ENCODE measurements at places on chromosomes 7 and 10. TPM values are rescaled to one million over a fixed set of nuclear protein-coding genes. Genes with fewer than 3 reads are reported as not detected.

Gene NAT16
- total RNA-seq, result 0.27 TPM

Gene MSS51
- total RNA-seq, result 3.6 TPM

Gene RSPH10B
- 1.3 TPM for total RNA-seq

Gene SFRP4
- 4.7 TPM for total RNA-seq

DNA sequence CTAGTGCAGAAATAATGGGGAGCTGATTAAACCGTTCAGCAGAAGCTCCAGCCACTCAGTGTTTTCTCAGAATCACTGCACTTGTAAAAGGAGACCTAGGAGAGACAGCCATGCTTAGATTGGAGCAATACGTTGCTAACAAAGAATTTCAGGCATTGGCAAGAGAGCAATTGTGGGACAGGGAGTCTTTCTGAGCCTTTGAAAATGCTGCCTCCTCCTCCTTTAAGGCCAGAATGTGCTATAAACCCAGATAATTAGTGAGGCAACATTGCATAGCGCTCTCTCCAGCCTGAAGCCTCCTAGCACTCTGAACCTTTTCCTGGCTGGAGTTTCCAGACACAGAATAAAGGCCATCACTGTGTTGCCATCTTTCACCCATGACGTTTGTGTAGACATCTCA lies 18.5 kb upstream of the PTPRN2 start:
- DNase-seq, result peak; percentile 34

DNA sequence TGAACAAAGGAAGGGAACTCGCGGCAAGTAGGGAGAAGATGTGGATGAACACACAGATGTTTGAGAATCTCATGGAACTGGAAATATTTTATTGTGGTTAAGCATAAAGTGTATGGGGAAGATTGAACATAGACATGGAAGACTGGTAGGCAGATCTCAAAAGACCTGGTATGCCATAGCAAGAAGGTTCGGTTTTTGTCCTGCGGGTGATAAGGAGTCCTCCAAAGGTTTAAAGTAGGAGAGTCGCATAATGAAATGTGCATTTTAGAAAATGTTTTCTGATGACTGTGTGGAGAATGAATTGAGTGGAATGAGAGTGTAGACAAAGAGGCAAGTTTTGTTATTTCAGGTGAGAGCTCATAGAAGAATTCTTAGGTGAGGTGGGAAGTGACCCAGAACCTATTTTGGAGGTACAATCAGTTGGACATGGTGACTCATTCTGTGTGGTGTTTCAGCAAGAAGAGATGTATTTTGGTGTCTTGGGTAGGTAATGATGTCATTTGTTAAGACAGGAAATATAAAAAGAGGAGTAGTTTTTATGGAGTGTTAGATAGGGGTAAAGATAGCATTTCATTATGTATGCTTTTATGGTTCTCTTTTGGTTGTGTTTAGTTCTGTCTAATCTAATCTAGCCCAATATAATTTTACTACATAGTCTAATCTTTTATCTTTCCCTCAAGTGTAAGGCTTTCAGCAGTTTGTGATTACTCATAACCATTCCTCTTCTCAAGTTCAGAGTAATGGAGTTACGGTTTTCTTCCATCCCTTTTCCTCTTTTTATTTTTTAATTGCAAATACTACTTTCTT lies 239.2 kb downstream of the EXOC4 start:
- no peak for DNase-seq

GRCh38 chr10:28300027-28300426 lies 2.8 kb downstream of the MPP7 start:
- no peak for DNase-seq

DNA sequence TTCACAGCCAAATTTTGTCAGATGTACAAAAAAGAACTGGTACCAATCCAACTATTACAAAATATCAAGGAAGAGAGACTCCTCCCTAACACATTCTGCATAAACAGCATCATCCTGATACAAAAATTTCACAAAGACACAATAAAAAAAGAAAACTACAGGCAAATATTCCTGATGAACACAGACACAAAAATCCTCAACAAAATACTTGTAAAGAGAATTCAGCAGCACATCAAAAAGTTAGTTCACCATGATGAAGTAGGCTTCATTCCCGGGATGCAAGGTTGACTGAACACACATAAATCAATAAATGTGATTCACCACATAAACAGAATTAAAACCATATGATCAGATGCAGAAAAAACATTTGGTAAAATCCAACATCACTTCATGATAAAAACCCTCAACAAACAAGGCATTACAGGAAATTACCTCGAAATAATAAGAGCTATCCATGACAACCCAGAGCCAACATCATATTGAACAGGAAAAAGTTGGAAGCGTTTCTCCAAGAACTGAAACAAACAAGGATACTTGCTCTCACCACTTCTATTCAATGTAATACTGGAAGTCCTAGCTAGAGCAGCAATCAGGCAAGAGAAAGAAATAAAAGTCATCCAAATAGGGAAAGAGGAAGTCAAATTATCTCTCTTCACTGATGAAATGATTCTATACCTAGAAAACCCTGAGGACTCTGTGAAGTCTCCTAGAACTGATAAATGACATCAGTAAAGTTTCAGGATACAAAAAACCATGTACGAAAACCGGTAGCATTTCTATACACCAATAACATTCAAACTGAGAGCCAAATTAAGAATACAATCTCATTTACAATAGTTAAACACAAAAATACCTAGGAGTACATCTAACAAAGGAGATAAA lies 223.1 kb downstream of the REEP3 start:
- DNase-seq, result no peak

GRCh38 chr10:5534051-5534821 lies 9.5 kb downstream of the CALML3 start:
- no peak for DNase-seq

DNA sequence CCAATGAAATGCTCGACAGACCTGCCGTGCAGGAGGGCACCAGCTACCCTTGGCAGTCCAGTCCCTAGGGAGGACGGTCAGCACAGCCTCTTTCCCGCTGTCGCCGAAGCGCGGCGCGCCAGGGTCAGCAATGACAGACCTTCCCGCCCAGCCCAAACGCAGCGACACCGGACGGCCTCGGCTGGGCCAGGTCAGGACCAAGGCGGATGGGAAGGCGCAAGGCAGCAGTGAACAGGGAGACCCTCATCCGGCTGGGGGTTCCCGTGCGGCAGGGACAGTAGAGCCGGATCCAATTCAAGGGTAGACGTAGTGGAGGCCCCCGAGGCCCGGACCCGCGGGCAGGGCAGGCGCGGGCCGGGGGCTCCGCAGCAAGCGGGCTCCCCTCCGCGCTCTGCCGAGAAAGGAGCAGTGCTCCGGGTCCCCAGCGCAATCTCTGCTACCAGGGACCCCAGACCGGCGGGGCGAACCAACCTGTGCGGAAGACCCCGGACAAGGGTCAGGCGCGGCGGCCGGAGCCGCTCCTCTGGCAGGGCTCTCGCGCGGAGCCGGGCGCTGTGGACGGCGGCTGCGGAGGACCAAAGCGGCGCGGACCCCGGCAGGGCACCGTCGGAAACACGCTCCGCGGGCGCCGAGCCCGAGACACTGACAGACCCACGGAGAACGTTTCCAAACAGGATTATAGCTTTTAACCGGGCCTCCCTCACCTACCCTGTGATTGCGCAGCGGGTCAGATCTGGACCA lies at the start of gene SEC31B:
Gene SEC31B (minus strand): TSS at position 551 of the 741 bp plus-strand sequence. CDS start 2,909 bp downstream, outside the sequence.
- DNase-seq, result no peak

GRCh38 chr10:9608602-9609001 lies 1409.1 kb upstream of the CELF2 start:
- peak; percentile 50 for DNase-seq

DNA sequence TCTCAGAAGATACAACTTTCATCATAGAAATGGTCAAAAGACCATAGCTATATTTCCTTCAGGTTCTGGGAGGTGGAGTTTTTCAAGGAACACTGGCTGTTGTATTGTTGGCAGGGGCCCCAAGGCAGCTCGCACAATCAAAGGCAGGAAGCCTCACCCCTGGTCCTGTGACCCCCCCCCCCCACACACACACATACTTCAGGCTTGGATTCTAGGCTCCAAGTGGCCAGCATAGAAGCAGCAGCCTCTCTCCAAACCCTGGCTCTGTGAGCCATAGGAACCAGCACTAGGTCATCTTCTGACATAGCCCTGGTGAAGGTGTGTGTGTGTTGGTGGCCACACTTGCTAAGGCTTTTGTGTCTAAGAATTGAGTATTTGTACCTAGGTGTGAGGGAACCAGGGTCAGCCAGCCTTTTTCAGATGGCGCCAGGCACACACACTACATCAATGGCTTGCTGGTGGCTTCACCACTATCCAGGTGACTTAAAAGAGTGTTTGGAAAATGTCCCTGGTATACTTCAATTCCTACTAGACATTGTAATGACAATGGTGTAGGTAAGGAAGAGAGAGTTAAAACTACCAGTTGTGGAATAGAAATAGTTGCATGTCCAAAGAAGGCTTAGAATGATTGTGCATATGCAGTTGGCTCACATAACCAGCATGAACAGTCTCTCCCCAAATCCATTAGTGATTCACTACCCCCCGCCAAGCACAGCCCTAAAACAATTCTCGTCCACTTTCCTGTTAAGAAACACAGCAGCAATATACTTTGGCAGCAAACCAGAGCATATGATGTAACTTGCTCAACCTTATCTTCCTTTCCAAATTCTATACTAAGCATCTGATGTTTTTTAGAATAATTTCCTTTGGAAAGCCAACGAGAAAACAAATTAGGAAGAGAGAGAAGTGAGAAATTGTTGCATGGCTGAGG lies 91.3 kb downstream of the AVL9 start:
- peak; percentile 99 for DNase-seq

GRCh38 chr10:76306856-76307255 lies 875.4 kb downstream of the LRMDA start:
- peak; percentile 79 for DNase-seq
